ENCODE measurements at places on chromosomes 7 and 10.
A peak's percentile ranks its signal among the peaks of the same experiment; 100 is the strongest.

GRCh38 chr10:127063762-127064161, 132.6 kb downstream of the INSYN2A start:
- no peak for DNase-seq

GRCh38 chr10:79593377-79593776, 17.4 kb upstream of the SFTPA1 start:
- DNase-seq: no peak

GRCh38 chr10:124648738-124649137, 95.4 kb downstream of the FAM53B start:
- DNase-seq: peak; percentile 70

DNA sequence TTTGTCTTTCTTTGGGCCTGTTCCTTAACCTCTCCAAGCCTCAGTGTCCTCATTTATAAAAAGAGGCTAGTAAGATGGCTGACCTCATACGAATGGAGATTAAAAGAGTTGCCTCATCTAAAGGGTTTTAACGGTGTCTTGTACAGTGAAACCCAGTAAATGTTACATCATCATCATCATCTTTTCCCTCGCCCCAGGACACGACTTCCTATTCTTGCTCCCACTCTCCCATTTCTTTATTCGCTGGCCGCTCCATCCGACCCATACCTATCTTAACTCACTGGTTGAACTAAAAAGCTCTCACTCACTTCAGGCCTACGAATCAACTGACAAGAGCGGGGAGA, 554 bp downstream of the FRA10AC1 start:
- DNase-seq: peak; percentile 35

DNA sequence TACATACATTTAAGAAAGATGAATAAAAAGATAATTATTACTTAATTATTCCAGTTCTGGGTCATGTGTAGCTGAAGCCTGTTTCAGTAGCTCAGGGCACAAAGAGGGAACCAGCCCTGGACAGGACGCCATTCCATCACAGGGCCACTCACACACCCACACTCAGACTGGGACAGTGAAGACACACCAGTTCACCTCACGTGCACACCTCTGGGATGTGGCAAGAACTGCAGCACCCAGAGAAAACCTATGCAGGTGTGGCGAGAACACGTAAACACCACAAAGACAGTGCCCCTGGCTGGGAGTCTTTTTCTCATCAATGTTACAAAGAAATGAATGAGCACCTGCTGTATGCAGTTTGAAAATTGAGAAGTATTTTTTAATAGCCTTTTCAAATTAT, 1.6 kb upstream of the IDI1 start:
- peak; percentile 56 for DNase-seq

DNA sequence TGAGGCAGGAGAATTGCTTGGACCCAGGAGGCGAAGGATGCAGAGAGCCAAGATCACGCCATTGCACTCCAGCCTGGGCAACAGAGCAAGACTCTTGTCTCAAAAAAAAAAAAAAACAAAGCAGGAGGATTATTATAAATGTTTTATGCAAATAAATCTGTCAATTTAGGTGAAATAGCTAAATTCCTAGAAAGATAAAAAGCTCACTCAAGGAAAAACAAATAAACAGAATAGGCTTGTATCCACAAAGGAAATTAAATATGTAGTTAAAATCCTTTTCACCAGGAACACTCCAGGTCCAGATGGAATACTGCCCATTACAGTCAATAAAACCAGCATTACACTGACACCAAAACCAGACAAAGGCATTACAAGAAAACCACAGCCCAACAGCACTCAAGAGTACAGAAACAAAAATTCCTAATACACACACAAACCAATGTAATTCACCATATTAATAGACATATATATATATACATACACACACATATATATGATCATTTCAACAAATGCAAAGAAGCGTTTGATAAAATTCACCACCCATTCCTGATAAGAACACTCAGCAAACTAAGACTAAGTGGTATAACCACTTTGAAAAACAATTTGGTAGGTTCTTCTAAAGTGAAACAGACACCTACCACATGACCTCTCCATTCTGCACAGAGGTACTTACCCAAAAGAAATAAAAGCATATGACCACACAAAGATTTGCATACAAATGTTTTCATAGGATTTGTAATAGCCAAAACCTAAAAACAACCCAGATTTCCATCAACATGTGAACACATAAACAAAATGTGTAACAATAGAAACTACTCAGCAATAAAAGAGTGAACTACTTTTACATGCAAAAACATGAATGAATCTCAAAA, 38.8 kb downstream of the ABI1 start:
- no peak for DNase-seq

- no peak for DNase-seq
Measured at GRCh38 chr7:10222976-10223375, 750.7 kb upstream of the PHF14 start.

GRCh38 chr7:81138870-81139269, 220.0 kb upstream of the SEMA3C start:
- DNase-seq: no peak

GRCh38 chr7:8042796-8043535, 74.4 kb downstream of the GLCCI1 start:
- no peak for DNase-seq

- no peak for DNase-seq
Measured at GRCh38 chr10:83538047-83538446, 601.3 kb upstream of the GHITM start.

- no peak for DNase-seq
Measured at GRCh38 chr7:24899905-24900304, 80.1 kb downstream of the OSBPL3 start.

- no peak for DNase-seq
Measured at GRCh38 chr7:136131304-136131630, 154.1 kb upstream of the MTPN start.

GRCh38 chr7:141697211-141697871, 4.6 kb downstream of the DENND11 start:
- DNase-seq: no peak

GRCh38 chr10:132488231-132488821, 49.3 kb upstream of the INPP5A start:
- no peak for DNase-seq

- no peak for DNase-seq
Measured at GRCh38 chr10:56633876-56634452, 272.9 kb upstream of the ZWINT start.

All from activated T-cell treated with anti-CD3 and anti-CD28 coated beads, Interleukin-2, amount 50 U/mL, for 48 hours (primary cell).